ENCODE measurements at places on chromosomes 5 and 9.

- no peak for DNase-seq
Observed at GRCh38 chr5:10333154-10334006, 20.1 kb upstream of the MARCHF6 start.

GRCh38 chr9:36486933-36487481 lies 85.7 kb upstream of the MELK start:
- DNase-seq: peak; percentile 8

DNA sequence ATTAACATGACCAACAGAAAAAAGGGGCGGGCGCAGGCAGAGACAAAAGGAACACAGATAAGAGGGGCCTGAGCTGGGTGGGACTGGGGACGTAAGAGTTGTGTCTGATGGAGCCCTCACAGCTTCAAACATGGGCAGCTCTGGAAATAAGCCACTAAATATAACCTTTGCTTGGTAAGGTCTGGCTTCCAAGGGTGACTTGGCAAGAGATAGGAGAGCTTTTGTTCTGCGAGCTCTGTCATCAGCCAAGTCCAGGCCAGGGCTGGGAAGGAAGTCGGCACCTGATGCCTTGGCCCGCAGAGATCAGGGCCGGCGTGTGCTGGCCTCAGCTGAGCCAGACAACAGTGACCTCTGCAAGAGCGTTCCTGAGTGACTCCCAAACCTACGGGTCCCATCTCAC lies 11.8 kb downstream of the TRUB2 start:
- DNase-seq: no peak

GRCh38 chr5:113217619-113218184 lies 217.1 kb downstream of the TSSK1B start:
- no peak for DNase-seq

GRCh38 chr5:3343211-3343610 lies 252.4 kb upstream of the IRX1 start:
- no peak for DNase-seq
